Endodermal cell (in vitro differentiated cells): ENCODE measurements at places on chromosomes 3 and 15. TPM values are rescaled to one million over a fixed set of nuclear protein-coding genes. Genes with fewer than 3 reads are reported as not detected.

Gene ZNF662
- 1.3 and 1.8 TPM in 2 replicates for total RNA-seq

Gene LOXL1
- total RNA-seq, result 16.6 and 21.3 TPM in 2 replicates

Gene LCTL
- total RNA-seq, result 0.51 to 1.2 TPM (median 0.70 TPM) in 3 replicates

Gene CP
- 0.59 and 0.86 TPM in 2 replicates for total RNA-seq

- H3K27me3 ChIP-seq, result no peaks in the 10 kb centered on the region
- no peaks in the 10 kb centered on the region for H3K36me3 ChIP-seq
- peak; percentile 73 for DNase-seq
Observed at GRCh38 chr15:64333986-64334929, 21.7 kb downstream of the CSNK1G1 start.

DNA sequence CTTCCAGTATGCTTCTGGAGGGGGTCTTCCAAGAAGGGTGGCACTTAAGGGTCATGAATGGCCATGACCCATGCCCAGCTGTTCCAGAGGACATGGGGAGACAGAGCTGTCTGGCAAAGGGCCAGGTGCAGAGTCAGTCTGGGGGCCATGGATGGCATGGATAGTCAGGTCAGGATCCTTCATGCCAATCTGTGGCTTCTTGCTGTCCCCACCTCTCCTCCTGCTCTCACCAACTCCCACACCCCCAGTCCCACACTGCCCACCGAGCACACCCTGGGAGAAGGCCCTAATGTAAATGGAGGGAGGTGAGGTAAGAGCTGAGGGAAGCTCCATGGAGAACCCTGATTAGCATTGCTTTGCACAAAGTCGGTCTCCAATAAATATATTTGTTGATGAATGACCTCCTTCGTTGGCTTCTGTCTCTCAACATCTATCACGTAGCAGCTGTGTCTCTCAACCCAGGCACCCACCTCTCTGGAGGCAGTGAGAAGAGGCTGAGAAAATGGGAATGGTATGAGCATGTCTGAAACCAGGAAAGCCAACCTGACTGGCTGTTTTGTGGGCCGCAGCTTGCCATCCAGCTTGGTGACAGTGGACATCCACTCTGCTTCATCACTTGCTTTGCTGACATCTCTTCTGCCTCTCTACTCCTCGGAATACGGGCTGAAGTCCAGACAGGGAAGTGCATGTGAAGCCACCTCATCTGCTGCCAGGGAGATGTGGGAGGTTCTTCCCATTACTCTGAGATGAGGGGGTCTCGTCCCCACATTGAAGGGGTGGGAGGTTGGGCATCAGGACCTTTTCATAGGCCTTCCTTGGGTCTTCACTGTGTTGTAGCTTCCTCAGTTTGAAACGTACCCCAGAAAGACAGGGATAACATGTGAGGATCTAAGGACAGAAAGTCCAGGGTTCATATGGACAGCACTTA, 37.7 kb upstream of the RAB6B start:
- H3K27ac ChIP-seq, result no peak overlapping the region
- no peaks in the 10 kb centered on the region for H3K4me1 ChIP-seq
- no peak overlapping the region for H3K4me3 ChIP-seq
- H3K36me3 ChIP-seq, result peaks cover 37% of the 10 kb centered on the region
- H3K27me3 ChIP-seq, result peaks cover 9% of the 10 kb centered on the region
- DNase-seq, result no peak

DNA sequence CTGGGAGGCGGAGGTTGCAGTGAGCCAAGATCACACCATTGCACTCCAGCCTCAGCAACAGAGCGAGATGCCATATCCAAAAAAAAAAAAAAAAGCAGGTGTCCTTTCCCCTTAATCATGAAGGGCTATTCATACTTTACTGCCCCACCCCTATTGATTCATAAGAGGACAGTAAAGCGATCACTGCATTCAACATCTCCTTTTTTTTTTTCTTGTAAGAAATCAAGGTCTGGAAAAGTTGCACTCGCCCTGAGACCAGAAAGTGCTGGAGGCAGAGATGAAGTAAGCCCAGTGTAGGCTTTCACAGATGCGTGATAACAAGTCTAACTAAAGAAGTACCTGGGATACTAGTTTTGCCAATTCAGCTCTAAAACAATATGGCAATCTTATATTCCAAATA, 24.2 kb downstream of the B3GNT5 start:
- H3K4me3 ChIP-seq, result no peak overlapping the region
- H3K4me1 ChIP-seq, result no peaks in the 10 kb centered on the region
- H3K36me3 ChIP-seq, result peaks cover 88% of the 10 kb centered on the region
- H3K27me3 ChIP-seq, result no peaks in the 10 kb centered on the region
- no peak for DNase-seq

GRCh38 chr3:159845737-159846136, 142.9 kb upstream of the IL12A start:
- no peaks in the 10 kb centered on the region for H3K27me3 ChIP-seq
- H3K4me1 ChIP-seq, result no peaks in the 10 kb centered on the region
- no peak overlapping the region for H3K27ac ChIP-seq
- no peaks in the 10 kb centered on the region for H3K36me3 ChIP-seq
- H3K4me3 ChIP-seq, result no peak overlapping the region

DNA sequence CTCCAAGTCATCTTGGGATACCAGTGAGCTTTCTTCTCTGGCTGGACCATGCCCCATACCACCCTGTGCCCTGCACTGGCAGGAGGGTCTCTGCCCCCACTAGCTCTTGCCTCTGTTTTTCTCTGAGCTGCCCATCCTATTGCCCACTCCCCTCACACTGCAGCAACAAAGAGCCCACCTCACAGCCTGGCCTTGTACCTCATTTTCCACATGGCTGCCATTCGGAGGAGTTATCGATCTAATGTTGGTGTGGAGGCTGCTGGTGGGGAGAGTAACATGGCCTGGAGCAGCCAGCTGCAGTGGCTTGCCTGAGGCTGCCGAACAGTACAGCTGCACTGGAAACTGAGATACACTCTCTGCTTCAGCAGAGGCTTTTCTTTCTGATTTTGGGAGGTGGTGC, 65.7 kb upstream of the AGBL1 start:
- no peak for DNase-seq
- no peak overlapping the region for H3K4me3 ChIP-seq
- no peaks in the 10 kb centered on the region for H3K27me3 ChIP-seq
- H3K27ac ChIP-seq, result no peak overlapping the region

DNA sequence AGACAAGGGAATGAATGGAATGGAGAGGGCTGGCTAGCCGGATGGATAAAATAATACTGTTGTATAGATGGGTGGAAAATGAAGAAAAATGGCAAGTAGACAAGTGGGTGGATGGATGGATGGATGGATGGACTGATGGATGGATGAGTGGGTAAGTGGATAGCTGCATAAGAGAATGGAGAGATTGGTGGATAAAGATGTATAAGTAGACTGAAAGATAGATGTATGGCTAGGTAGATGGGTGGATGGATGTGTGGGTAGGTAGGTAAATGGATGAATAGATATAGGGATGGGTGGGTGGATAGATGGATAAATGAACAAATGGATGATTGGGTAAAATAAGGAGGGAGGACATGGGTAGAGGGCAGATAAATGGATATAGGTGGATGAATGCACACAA, 13.9 kb downstream of the CPNE9 start:
- H3K4me1 ChIP-seq, result no peaks in the 10 kb centered on the region
- no peaks in the 10 kb centered on the region for H3K36me3 ChIP-seq
- H3K4me3 ChIP-seq, result no peak overlapping the region
- peaks cover 20% of the 10 kb centered on the region for H3K27me3 ChIP-seq
- no peak for DNase-seq

DNA sequence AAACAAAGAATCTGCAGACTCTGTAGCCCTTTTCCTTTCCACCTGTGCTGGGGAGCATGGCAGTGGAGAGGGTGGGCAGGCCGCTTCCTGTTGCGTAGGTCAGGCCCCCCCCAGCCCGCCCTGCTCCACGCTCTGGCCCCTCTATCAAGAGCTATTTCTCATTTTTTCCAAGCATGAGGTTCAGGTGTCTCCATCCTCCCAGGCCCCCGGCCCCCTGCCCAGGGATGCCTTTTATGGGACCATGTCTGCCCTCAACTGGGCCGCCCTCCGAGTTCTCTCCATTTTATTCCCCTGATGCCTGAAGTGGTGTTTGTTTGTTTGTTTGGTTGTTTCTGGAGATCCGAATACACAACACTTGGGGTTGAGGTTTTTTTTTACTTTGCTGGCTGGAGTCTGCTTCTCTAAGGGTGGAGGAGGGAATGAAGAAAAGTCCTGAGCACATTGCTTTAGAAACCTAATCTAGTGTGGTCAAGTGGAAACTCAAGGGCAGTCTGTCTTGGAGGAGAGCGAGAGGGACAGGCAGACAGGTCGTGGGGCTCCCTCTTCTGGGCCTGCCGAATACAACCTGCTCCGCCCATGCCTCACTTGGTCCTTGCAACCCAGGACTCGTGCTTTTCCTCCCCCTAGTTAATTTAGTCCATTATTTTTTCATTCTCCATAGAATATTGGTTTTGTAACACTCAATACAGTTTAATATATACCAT, 176.5 kb upstream of the LYSMD4 start:
- no peaks in the 10 kb centered on the region for H3K27me3 ChIP-seq
- no peaks in the 10 kb centered on the region for H3K36me3 ChIP-seq
- H3K4me3 ChIP-seq, result no peak overlapping the region
- H3K27ac ChIP-seq, result no peak overlapping the region
- no peaks in the 10 kb centered on the region for H3K4me1 ChIP-seq

DNA sequence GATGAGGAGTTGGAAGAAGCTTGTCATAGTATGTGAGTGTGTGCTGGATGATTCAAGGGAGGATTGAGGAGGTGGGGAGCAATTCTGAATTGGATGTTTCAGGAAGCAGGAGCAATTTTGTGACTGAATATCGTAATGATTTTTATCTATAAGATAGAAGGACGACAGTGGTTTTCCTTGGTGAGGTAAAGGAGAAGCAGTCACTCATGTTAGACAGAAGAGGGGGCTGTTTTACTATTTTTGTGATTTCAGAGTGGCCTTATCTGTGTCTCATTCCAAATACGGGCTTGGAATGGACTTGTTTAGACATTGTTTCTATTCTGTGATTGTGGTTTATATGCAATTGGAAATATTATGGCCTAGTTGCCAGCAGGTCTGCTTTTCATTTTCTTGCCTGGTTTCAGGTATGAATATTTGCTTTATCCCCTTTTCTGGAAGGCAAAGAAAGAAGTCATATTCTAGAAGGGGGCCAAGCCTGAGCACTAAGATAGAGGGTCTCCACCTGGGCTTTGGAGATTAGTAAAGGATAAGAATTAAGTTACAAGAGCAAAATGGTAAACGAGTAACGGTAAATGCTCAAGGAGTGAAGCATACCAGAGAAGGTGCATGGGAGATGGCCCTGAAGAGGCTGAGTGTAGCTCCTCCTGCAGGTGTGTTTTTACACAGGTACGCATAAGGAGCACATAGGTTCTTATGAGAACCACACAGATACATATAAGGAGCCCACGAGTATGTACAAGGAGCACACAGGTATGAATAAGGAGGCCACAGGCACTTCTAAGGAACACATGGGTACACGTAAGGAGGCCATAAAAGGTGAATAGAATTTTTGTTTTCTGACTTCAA, 124.6 kb upstream of the KCNAB1 start:
- H3K36me3 ChIP-seq, result no peaks in the 10 kb centered on the region
- no peak overlapping the region for H3K4me3 ChIP-seq
- no peaks in the 10 kb centered on the region for H3K27me3 ChIP-seq
- no peaks in the 10 kb centered on the region for H3K4me1 ChIP-seq

DNA sequence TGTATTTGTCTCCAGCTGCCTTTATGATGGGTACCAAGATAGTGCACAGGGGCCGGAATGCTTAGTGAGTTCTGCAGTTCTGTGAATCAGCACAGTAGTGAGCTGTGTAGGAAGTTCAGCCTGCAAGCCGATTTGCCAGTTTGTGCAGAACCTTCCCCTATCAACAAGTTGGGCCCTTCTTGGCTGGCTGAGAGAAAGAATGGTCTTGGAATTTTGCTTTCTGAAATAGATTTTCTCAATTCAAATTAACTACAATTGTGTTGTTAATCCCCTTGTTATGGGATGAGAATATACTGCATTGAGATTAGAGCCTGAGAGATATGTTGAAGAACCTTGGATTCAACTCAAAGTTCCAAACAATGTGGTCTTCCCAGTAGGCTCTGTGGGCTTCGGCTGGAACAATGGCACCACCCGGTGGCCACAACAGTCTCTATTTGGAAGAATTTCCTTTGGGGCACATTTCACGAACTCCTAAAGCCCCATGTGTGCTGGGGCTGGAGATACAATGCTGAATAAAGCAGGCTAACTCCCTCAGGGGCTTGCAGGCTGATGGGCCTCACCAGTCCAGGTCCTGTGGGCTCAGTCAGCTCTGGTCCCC, 59.1 kb downstream of the TRIM42 start:
- H3K27me3 ChIP-seq, result peaks cover 22% of the 10 kb centered on the region
- no peak overlapping the region for H3K27ac ChIP-seq
- H3K36me3 ChIP-seq, result no peaks in the 10 kb centered on the region
- peak; percentile 90 for DNase-seq
- no peaks in the 10 kb centered on the region for H3K4me1 ChIP-seq
